ENCODE measurements at places on chromosomes 2 and 18. TPM values are rescaled to one million over a fixed set of nuclear protein-coding genes. Genes with fewer than 3 reads are reported as not detected.

GRCh38 chr2:241741016-241741415, 6.6 kb downstream of the D2HGDH start:
- DNase-seq = no peak

DNA sequence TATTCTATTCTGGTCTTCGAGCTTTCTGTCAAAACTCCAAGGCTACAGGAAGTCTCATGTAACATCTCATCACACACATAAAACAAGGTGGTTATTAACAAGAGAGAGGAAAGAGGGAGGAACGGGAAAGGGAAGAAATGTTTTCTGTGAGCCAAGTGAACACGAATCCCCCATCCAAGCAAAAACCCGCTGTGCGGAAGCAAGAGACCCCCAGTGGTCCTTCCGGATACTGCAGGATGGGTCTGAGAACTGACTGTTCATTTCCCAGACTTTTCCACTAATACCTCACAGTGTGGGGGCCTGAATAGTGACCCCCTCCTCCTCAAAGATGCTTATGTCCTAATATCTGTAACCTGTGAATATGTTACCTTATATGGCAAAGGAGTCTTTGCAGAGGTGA, 19.0 kb upstream of the DIPK1C start:
- peak; percentile 36 for DNase-seq

PRKAG3 gene
- not detected for total RNA-seq

DNA sequence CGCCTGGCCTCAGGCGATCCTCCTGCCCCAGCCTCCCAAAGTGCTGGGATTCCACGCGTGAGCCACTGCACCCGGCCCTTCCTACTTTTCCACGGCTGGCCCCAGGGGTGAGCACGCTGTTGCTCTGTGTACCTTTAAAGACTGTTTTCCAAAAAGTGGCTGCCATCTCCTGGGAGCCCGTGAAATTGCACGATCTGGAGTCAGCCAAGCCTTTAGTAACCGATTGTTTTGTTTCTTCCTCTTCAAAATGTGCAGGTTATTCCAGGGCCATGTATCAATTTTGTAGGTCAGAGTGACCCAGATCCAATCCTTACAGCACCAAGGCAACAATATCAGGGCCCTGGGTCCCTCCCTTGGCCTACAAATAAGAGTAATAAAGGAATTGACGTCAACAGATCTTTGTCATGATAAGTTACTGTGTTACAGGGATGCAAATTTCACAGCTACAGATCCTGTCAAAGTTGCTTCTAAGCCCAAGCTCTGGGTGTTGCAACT, 135.6 kb upstream of the ZNF236 start:
- DNase-seq = peak; percentile 24

DLGAP1 gene
- total RNA-seq = 16.7 TPM

- DNase-seq = no peak
These were observed 749.5 kb upstream of the RAB6C start for GRCh38 chr2:129229830-129230441.

DNA sequence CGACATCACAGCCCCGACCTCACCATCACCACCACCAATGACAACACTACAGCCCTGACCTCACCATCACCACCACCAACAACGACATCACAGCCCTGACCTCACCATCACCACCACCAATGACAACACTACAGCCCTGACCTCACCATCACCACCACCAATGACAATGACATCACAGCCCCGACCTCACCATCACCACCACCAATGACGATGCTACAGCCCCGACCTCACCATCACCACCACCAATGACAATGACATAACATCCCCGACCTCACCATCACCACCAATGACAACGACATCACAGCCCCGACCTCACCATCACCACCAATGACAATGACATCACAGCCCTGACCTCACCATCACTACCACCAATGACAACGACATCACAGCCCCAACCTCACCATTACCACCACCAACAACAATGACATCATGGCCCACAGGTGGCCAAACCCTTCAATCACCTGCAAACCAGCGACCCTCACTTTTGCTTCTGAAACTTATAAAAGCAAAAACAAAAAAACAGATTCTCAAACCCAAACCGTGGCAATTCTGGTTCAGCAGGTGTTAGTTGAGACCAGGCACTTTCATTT, 70.7 kb upstream of the TMEM18 start:
- no peak for DNase-seq

GRCh38 chr2:171325886-171326585, 107.8 kb downstream of the METTL8 start:
- no peak for DNase-seq

GRCh38 chr18:58624011-58624410, 4.9 kb downstream of the ALPK2 start:
- DNase-seq = no peak

PTPN4 gene
- 59.1 TPM for total RNA-seq

AOX1 gene
- total RNA-seq = 4.1 TPM

- DNase-seq = no peak
These were observed 385.7 kb downstream of the NRXN1 start for GRCh38 chr2:50646226-50646625.

DNA sequence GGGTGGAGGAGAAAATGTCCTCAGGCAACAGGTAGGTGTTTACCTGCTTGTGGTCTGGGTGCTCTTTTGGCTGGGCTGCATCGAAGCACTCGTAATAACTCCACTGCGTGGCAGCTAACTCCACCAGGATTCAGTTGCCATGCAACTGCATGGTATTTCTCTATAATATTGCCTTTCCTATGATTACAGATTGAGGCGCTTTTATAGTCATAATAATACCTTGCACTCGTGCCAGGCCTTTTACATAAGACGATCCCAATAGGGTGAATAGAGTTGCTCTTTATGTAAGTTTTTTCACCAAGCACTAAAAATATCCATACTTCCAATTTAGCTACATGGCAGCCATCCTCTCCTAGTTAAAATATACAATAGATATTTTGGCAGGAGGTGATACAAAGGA, 19.7 kb upstream of the NYAP2 start:
- no peak for DNase-seq

GRCh38 chr18:27164905-27165304, 20.2 kb downstream of the CHST9 start:
- DNase-seq = no peak

GRCh38 chr18:316393-316792, 48.5 kb upstream of the THOC1 start:
- DNase-seq = no peak

- DNase-seq = no peak
These were observed 31.2 kb downstream of the ARHGAP25 start for GRCh38 chr2:68765739-68766375.

PARD3B gene
- 34.4 TPM for total RNA-seq

GRCh38 chr18:43662657-43663056, 385.4 kb upstream of the SYT4 start:
- no peak for DNase-seq

DNA sequence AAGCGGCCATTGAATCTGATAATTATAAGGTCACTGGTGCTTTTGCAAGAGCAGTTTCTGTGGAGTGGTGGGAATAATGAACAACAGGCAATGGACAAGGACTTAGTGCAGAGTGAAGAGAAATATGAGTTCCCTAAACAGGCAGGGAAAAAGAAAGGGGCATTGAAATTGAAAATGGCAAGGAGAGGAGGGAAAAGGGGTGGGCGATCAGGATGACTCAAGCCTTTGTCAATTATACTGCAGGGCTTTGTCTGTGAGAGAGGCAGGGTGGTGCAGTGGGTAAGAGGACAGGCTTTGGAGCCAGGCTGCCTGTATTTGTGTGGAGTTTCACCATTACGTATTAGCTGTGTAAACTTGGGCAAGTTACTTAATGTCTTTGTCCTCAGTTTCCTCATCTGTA, 29.5 kb upstream of the PAIP2B start:
- DNase-seq = no peak

ANKRD23 gene
- total RNA-seq = 6.1 TPM
